ENCODE measurements at places on chromosomes 4 and X.

DNA sequence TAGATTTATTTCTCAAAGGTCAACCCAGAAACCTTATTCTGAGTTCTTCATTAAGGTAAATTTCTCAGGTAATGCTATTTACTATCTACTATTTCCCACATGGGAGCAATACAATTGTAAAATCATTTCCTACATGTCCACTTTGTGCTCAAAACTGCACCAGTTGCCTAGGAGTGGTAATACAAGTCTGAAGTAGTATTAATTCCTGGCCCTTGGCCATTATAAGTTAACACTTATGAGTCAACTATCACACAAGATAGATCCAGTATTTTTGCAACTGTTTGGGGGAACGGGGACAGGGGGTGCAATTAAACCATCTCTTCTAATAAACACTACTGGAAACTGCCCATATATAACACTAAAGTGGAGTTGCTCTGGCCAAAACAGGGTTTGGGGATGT lies 48.9 kb downstream of the ACSL4 start:
- DNase-seq = no peak

GRCh38 chr4:186829740-186830449 lies 106.2 kb upstream of the FAT1 start:
- no peak for DNase-seq

DNA sequence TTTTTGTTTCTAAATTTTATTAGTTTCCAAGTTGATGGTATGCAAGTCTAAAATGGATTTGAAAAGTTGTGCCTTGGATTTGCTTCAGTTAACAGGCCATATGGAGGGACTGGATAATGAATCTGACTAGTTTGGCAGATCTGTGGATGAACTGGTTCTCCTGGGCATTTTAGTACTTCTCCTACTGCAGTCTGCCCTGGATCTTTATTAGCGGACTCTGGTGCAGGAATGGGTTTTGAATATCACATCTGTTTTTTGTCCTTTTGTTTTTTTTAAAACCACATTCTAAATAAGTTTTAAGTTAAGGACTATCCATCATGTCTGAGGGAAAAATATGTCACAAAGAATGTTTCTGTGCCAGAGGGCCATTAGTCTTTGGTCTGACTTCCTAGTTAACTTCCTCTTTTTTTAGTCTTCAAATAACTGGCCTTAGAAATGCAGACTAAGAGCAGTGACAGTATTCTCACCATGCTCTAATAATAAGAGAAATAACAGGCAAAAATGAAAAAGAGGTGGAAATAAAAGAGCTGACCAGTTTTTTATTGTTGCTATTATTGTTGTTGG lies 13.9 kb upstream of the DCK start:
- no peak for DNase-seq

DNA sequence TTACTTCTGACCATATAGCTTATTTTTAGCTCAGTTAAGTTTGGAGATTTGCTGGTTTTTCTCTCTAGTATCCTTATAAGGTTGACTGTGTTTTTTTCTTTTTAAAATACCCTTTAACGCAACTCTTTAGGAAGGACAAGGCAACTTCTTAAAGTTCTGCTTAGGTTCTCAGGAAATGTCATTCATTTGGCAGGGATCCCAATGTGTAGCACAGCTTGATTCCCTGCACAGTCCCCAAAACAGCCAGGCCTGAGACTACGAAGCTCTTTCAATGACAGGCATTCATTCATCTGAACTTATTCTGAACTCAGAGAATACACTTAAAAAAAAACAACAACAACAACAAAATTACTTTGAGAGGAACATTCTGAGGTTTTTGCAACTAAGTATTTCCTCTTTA lies 1765.8 kb downstream of the PCDH7 start:
- no peak for DNase-seq

DNA sequence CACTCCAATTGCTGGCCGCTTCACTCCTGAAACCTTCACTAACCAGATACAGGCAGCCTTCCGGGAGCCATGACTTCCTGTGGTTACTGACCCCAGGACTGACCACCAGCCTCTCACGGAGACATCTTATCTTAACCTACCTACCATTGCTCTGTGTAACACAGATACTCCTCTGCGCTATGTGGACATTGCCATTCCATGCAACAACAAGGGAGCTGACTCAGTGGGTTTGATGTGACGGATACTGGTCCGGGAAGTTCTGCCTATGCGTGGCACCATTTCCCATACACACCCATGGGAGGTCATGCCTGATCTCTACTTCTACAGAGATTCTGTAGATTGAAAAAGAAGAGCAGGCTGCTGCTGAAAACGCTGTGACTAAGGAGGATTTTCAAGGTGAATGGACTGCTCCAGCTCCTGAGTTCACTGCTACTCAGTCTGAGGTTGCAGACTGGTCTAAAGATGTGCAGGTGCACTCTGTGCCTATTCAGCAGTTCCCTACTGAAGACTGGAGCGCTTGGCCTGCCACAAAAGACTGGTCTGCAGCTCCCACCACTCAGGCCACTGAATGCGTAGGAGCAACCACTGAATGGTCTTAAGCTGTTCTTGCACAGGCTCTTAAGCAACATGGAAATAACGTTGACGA lies 35.8 kb upstream of the PRDM8 start:
- no peak for DNase-seq

DNA sequence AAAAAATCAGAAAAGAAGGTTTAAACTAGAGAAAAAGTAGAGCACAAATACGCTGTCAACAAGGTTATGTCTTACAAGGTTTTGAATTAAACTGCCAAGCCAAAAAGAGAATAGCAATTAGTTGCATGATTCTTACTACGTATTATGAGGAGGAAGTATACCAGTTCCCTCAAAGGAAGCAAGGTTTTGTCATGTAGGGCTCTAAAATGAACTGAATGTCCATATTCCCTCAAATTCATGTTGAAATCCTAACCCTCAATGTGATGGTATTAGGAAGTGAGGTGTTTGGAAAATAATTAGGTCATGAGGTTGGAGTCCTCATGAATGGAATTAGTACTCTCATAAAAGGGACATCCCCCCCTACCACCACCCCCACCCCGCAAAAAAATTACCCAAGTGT lies 201.0 kb downstream of the FBXW7 start:
- no peak for DNase-seq

DNA sequence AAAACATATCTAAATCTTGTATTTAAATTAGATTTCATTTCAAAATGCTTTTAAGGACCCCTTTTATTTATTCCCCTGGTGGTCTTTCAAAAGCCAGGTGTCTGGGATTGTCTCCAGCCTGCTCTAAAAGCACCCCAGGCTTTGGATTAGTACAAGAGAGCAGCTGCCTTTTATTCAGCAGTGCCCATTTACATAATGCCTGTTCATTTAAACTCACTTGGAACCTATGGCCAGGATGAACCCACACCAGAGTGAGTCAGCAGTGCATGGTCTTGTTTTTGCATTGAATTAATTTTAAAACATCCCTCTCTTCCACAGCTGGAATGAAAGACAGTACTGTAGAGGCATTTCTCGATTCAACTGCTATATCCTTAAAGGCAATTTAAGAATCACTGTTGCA lies 64.1 kb upstream of the TENM3 start:
- no peak for DNase-seq

DNA sequence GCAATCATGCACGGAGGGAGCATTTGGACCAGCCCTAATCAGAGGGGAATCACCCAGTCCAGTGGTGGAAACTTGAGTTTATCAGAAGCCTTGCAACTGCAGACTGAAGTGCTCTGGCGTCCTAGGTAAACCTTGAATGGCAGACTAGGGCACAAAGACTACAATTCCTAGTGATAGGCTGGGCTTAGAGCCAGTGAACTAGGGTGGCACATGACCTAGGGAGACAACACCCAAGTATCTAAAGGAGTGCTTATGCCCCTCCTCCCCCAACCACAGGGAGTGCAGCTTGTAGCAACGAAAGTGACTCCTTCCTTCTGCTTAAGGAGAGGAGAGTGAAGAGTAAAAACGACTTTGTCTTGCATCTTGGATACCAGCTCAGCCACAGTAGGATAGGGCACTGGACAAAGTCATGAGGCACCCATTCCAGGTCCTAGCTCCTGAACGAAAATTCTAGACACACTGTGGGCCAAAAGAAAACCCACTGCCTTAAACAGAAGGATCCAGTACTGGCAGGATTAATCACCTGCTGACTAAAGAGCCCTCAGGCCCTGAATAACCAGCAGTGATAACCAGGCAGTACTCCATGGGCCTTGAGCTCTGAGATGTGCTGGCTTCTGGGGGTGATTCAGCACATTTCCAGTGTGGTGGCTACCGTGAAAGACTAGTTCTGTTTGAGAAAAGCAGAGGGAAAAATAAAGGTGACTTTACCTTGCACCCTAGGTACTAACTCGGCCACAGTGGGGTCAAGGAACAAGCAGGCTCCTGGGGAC lies 58.7 kb upstream of the STARD8 start:
- no peak for DNase-seq

Data from CD4-positive, alpha-beta T cell treated with Interleukin-1 beta for 1 hour (primary cell).